ENCODE measurements at places on chromosomes 3 and 15.

DNA sequence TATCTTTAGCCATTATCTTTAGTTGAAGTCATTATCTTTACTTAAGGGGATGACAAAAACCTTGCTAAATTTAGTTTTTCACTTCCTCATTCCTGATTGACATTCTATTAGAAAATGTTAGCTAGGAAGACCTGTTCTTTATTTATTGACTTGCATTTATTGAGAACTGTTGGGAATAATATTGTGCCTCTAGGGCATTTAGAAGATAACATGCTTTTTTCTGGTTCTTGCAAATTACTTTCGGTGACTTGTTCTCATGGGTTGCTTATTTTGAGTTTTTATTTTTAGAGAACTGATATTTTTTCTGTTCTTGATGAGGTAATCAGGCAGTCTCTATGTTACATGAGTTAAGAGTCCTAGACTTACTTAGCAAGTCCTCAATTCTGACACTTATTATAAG is 48.3 kb upstream of the CTDSPL start:
- no peak for DNase-seq

DNA sequence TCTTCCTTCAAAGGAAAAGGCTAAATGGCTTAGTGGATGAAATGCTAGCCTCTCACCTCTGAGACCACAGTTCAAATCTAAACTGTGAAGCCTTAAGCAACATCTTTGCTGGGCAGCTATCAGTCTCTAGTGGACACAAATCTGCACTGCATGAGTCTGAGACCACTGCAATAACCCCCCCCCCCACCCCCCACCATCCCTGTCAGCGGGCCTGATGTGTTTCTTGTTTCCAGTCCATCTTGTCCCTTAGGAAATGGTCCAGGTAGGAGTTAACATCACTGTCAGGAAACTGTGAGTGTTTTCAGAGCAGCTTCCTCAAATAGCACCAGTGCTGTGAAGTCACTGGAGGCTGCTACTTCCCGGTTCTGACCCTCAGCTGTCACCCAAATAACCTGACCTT is 140.6 kb upstream of the TMCO5A start:
- DNase-seq: no peak

DNA sequence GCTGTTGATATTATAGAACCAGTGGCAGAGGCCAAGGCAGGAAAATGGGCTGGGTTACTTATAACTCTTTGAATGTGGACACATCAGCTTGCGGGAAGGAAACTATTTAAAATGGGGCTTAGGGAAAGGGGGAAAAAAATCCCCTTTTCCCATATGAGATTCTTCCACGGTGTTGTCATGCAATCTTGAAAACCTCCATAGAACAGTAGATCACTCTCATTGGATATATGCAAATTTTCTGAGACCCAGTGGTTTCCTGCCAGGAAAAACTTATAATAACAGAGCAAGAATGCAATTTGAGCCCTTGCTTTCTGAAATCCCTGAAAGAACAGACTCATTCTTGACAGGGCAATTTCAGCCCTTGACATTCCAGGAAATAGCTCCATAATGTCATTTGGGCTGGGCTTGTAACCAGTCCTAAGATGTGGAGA is 31.1 kb downstream of the TMEM212 start:
- DNase-seq: peak; percentile 41

- DNase-seq: no peak
Observed at GRCh38 chr3:104436506-104436905, 930.2 kb upstream of the ALCAM start.

GRCh38 chr3:48621461-48621869 is at the start of gene TMEM89:
Gene TMEM89 (minus strand): TSS chr3:48621769. CDS start chr3:48621756, 13 bp downstream.
- no peak for DNase-seq

- DNase-seq: no peak
Observed at GRCh38 chr15:83422541-83422940, 24.6 kb upstream of the SH3GL3 start.

DNA sequence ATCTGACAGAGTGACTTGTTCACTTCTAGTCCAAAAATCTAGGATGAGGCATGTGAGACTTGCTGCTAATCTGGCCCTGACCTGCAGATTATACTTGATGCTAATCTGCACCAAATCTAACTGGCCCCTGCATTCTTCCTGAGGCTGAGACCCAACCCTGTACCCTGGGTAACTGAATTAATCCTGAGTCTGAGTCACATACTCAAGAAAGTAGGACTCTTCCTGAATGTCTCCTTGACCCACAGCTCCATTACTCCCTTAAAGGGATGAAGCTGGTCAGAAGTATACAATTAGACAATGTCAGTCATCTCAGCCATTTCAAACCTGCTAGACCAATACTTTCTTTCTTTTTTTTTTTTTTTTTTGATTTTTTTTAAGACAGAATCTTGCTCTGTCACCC is 25.5 kb downstream of the PTPN9 start:
- DNase-seq: no peak

GRCh38 chr3:37026851-37027250 is 33.5 kb downstream of the MLH1 start:
- DNase-seq: no peak

DNA sequence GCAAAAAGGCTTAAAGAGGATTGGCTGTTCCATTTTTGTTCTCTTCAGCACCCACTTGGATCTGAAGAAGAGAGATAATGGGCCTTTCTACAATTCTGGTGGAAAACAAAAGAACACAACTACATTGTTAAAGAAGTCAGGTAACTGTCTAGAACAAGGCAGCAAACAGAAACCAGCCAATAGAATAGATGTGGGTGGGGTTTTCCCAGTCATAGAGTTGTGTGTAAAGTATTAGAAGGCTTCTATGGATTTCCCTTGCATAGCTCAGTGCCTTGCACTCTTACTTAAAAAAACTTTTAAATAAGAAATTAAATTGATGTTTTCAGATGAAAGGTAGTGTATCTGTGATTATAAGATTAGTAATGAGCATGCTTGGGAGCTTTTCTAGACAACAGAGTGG is 462.7 kb upstream of the ATP11B start:
- no peak for DNase-seq

GRCh38 chr3:133941415-133941821 is 45.7 kb upstream of the RAB6B start:
- DNase-seq: no peak

DNA sequence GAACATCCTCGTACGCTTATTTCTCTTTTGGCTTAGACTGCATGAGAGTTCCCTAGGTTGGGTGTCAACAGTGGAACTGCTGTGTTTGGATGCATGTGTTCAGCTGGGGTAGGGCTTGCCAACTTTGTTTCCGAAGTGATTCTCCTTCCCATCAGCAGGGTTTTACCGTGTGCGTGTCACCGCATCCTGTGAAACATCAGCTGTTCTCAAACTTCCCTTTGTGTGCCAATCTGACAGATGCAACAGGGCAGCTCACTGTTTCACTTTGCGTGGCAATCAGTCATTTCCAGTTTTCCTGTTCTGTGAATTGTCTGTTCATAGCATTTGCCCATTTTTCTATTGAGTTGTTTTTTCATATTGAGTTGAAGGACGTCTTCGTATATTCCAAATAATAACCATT is 218.8 kb downstream of the VPS13C start:
- DNase-seq: no peak

GRCh38 chr3:150335631-150336030 is 72.5 kb upstream of the TSC22D2 start:
- no peak for DNase-seq

- peak; percentile 95 for DNase-seq
Observed at GRCh38 chr3:169666376-169667165, 3.1 kb upstream of the MECOM start.

DNA sequence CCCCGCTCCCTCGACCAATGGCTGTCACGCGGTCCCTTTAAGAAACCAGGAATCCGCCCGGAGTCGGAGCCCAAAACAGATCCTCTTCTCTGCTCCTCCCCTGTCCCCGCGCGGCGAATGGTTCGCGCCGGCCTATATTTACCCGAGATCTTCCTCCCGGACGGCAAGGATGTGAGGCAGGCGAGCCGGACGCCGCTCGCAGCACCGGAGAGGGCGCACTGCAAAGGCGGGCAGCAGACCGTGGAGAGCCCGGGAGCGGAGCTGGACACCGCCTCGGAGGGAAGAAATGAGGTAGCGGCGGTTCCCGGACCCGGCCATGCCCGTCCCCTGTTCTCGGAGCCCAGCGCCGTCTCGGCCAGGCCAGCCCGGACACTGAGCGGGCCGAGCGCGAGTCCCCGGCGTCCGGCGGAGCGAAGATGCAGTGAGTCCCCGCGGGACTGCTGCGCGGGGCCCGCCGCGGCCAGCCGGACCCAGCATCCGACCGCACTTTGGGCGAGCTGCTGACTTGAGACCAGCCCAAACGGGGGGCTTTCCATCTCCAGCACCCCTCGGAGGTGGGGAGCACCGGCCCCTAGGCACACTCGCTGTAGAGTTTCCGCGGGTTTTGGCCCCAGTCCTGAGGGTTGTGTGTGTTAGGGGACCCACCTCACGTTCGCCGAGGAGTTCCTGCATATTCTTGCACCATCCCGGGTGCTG is at the start of gene FAM43A:
TSS of gene FAM43A (plus strand) at position 166 of the 696 bp plus-strand sequence. CDS start 944 bp downstream, outside the sequence.
- peak; percentile 72 for DNase-seq

DNA sequence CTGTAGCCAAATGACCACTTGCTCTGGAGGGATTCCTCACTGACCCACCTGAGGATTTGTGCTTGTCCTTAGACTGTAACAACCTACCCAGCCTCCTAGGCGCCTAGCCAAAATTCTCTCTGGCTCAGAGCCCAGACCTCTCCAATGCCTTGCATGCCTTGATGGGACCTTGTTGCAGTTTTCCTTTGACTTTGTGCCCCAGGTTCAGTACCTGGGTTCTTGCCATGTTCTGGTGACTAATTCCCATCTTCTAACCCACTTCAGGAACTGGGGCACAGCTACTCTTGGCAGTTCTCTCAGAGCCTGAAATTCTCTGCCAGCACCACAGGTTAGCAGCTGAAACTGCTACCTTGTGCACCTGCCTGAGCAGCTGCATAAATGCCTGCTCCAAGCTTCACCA is 27.0 kb upstream of the UBE3A start:
- DNase-seq: no peak

DNA sequence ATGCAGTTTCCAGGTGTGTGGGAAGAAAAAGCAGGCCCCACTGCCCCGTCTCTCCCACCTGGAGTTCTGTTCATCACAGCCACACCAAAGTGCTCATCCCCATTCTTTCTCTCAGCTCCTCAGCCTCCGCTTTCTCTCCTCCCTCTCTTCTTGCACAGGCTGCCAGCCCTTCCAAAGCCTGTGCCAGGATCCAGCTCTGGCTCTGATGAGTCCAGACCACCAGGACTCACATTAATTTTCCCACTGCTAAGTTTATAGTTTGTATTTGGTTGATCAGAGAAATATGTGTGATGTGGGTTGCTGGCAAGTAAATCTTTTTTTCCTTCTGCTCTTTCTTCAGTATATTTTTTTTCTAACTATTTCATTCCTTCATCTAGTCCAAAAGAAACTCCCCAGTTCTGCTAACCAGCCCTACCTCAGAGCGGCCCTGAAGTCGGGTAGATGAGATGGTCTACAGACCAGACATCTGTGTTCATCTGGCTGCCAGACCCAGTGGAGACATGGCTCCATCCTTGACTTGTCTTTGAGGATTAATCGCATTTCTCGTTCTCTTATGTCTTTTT is 49.8 kb downstream of the BOC start:
- no peak for DNase-seq

- no peak for DNase-seq
Observed at GRCh38 chr15:91225741-91226140, 125.7 kb downstream of the SV2B start.

GRCh38 chr3:119529883-119530282 is 29.5 kb downstream of the CD80 start:
- no peak for DNase-seq

- DNase-seq: no peak
Observed at GRCh38 chr3:140167600-140168281, 232.8 kb downstream of the CLSTN2 start.

DNA sequence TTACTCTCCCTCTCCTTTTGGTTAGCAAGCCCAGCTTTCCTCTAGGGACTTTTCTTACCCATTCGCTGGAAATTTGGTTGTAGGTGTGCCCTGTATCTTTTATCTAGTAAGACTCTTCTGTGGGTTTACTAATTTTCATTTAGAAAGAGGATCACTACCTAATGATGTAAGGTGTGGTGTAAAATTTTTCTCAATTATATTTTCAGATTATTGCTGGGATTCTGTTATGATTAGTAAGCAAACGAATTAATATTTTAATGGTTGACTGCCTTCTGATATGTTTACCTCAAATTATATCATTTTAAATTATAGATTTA is 28.5 kb downstream of the PLCL2 start:
- DNase-seq: no peak

DNA sequence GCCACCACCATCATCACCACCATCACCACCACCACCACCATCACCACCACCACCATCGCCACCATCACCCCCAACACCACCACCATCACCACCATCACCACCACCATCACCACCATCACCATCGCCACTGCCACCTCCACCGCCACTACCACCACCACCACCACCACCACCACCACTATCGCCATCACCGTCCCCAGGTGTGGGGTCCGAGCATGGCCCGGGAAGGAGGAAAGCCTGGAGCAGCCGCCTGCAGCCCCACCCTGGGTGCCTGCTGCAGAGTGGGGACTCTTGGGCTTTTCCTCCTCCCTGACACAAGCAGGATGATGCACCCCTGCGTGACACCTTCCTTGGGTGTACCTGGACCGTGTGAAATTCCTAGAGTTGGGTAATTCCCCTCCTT is 43.9 kb downstream of the MUC4 start:
- DNase-seq: no peak

- DNase-seq: no peak
Observed at GRCh38 chr15:76201536-76202255, 109.6 kb downstream of the ETFA start.

DNA sequence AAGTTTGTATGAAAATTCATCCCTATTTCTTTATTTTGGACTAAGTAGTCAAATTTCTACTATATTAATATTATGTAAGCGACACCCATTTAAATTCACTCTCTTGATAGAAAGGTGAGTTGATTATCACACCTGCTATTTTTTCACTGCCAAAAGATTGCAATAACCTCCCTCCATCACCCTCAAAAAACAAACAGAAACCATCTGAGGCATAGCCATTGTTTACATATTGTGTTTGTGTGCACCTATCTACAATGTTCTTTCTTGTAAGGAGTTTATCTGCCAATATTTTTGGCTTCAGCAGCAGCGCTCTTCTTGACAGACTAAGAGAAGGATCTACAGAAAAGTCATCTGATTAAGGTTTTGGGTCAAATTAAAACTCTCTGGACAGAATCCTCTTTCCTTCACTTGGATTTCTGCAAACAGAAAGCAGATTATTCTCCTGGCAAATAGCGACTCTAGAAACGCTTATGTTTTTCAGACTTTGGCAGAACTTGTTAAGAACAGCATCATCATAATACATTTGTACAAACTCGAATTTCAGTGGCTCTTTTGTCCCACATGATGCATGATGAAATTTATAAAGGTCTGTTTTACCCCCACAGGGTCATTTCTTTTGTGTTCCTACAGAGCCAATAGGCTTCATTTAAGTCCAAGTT is 48.6 kb downstream of the KCNMB2 start:
- no peak for DNase-seq

All from body of pancreas (tissue), 4 donors.